ENCODE measurements at places on chromosomes 16 and 17.

GRCh38 chr17:7221278-7222092 is 1.7 kb downstream of the ACADVL start:
- no peak for DNase-seq

GRCh38 chr17:34201225-34201624 is 53.9 kb upstream of the CCL2 start:
- DNase-seq, result no peak

GRCh38 chr17:5522476-5522875 is 36.1 kb downstream of the MIS12 start:
- DNase-seq, result no peak

GRCh38 chr16:58022601-58023371 is 2.8 kb upstream of the MMP15 start:
- no peak for DNase-seq

GRCh38 chr17:82283208-82283749 is 9.8 kb upstream of the CSNK1D start:
- DNase-seq, result peak; percentile 39

DNA sequence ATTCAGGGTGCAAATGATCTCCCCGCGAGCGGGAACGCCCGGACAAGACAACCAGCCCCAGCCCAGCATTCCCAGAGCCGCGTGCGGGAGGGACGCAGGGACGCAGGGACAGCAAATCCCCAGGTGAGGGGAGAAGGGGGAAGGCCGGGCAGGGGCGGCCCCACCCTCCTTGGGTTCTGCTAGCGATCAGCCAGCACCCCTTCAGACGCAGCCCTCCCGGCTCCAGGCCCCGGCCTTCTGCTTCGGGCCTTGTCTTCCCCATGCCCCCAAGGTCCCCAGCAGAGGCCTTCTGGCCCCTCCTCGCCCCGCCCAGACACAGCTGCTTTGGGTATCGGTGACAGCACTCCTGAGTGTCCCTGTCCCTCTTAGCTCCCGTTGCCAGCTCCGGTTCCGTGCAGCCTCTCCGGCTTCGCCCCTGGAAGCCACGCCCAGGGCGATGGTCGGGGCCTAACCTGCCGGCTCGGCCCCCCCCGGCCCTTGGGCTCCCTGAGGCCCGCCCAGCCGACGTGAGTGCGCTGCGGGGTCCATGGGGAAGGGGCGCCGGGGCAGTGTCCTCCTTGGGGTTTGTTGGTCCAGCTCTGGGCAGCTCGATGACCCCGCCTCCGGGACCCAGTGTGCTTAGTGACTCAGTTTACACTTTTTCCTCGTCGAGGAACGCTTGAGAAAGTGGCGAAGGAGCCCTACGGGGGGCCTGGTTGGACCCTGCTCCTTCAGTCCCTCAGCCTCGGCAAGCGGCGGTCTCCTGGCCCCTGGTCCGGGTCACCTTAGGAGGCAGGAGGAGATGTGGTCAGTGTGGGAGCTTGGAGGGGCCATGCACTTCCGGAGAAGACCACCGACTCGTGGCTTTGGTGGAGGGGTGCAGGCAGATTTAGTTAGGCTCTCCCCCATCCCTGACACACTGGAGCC is 50.5 kb upstream of the AMZ2 start:
- DNase-seq, result peak; percentile 36

DNA sequence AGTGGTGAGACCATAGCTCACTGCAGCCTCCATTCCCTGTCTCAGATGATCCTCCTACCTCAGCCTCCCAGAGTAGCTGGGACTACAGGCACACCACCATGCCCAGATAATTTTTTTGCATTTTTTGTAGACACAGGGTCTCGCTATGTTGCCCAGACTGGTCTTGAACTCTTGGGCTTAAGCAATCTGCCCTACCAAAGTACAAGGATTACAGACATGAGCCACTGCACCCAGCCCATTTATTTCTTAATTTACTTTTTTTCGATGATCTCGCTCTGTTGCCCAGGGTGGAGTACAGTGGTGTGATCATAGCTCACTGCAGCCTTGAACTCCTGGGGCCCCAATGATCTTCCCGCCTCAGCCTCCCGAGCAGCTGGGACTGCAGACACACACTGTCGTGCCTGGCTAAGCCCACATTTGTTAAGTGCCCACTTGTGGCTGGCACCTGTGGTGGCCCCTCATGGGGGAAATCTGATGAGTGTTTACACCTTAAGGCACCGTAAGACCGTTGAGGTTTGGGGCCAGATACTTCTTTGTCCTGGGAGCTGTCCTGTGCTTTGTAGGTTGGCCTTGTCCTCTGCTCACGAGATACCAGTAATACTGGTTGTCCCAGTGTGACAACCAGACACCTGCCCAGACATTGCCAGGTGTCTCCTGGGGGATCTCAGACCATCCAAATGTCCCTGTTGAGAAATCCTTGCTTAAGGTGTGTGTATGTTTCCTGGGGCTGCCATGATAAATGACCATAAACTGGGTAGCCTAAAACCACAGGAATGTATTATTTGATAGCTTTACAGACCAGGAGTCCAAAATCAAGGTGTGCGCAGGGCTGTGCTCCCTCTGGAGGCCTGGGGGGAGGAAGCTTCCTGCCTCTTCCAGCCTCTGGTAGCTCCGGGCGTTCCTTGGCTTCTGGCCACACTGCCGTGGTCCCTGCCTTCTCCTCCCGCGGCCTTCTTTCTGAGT is 141.4 kb upstream of the GSE1 start:
- DNase-seq, result no peak

DNA sequence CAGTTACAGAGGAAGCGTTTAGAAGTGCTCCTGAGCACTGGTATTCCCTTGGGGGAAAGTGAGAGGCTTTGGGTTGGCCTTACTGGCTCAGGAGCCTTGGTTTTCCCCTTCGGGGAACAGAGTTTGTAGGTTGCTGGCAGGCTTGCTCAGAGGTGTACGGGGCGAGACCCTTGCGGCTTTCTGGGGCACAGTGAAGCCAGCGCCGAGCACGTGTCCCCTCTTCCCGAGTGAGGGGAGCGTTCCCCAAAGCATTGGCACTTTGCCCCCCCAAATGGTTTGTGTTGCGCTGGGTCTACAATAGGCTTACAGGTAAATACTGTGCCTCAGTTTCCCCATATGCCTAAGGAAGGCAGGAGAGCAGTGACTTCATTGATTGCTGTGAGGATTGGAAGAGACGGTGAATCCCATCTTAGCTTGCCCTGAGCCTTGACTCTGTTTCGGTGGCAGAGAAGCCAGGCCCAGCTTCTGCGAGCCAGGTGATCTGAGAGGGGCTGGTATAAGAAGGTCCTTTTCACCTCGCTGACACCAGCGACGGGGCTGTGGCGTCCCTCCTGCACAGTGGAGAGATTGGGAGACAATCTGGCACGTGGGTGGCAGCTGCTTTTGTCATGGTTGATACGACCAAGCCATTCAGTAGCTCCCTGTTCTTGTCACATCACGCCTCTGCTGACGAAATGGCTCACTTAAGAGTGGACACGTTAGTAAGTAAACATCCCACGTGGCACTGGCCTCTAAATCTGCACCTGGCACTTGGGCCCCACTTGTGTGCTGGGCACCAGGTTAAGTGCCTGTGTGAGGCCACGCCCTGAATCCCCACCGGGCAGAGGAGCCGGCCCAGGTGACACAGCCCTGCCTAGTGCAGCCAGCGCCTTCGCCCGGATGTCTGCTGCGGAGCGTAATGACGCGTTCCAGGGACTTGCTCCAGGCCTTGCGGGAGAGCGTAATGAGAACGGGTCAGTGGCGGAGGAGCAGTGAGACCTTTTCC is 55.0 kb downstream of the MEAK7 start:
- no peak for DNase-seq

- DNase-seq, result no peak
These were observed 17.9 kb upstream of the NSMCE1 start for GRCh38 chr16:27286451-27286850.

DNA sequence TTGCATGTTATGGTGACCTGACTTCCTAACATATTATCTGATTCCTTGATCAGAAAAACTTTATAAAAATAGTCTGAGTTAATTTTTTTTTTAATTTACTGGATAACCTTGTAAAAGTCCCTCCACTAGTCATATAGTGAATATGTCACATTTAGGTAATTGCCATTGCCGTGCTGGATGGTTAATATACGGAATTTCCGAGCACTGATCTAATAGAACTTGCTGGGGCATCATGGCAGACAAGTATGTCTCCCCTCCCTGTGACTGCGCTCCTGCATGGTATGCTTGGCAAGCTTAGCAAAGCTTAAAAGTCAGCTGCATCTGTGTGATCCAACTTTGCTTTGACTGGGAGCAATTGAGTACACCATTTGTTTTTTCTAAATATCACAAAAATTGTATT is 239.4 kb upstream of the TBX2 start:
- DNase-seq, result no peak

- no peak for DNase-seq
These were observed 1.8 kb downstream of the RUNDC3A start for GRCh38 chr17:44310188-44310587.

DNA sequence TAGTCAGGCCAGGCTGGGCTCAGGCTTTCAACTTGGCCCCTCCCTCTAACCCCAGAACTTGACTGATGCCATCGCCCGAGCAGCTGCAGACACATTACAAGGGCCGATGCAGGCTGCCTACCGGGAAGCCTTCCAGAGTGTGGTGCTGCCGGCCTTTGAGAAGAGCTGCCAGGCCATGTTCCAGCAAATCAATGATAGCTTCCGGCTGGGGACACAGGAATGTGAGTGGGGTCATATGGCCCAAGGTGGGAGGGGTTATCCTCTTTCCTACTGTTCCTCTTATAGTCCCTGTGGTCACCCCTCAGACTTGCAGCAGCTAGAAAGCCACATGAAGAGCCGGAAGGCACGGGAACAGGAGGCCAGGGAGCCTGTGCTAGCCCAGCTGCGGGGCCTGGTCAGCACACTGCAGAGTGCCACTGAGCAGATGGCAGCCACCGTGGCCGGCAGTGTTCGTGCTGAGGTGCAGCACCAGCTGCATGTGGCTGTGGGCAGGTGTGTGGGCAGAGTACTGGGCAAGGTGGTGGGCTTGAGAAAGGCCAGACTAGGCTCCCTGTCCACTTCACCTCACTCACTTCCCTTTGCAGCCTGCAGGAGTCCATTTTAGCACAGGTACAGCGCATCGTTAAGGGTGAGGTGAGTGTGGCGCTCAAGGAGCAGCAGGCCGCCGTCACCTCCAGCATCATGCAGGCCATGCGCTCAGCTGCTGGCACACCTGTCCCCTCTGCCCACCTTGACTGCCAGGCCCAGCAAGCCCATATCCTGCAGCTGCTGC is 2.1 kb upstream of the NRN1L start:
- no peak for DNase-seq

DNA sequence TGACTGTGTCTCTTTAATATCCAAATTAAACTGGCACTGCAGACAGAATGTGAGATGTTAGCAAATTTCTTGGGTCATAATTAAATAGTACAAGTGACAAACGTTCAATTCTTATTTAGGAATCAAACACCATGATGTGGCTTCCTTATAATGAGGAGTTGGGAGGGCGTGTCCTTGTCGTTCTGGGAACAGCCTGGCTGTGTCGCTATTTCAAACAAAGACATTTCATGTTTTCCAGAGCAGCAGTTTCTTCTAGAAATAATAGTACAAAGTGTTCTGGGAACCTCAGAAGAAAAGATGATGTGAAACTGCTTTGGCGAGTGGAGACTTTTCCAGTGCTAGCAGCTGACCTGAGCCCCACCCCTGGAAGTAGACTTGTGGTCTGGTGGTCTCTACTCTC is 301.7 kb upstream of the N4BP1 start:
- DNase-seq, result no peak

GRCh38 chr16:17282247-17282646 is 188.5 kb downstream of the XYLT1 start:
- DNase-seq, result no peak

DNA sequence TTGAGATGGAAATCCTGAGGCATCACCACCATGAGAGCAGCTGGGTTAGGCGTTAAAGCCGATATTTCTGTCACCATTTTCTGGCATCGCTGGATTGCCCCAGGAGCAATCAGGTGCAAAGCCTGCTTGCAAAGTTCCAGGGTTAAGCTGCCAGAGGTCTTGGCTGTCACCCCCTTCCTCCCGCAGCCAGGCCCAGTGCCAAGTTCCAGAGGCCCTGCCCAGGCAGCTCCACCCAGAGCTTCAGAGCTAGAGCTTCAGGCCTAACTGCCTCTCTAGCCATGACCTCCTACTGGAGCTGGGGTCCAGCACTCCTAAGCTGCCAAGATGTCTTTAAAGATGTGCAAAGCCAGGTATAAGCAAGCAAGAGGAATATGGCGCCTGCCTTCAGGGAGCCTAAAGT is 8.8 kb upstream of the TMEM238L start:
- DNase-seq, result no peak

- peak; percentile 70 for DNase-seq
These were observed 20.1 kb downstream of the CD7 start for GRCh38 chr17:82297280-82297713.

- no peak for DNase-seq
These were observed 23.1 kb downstream of the STAT5A start for GRCh38 chr17:42311240-42312034.

DNA sequence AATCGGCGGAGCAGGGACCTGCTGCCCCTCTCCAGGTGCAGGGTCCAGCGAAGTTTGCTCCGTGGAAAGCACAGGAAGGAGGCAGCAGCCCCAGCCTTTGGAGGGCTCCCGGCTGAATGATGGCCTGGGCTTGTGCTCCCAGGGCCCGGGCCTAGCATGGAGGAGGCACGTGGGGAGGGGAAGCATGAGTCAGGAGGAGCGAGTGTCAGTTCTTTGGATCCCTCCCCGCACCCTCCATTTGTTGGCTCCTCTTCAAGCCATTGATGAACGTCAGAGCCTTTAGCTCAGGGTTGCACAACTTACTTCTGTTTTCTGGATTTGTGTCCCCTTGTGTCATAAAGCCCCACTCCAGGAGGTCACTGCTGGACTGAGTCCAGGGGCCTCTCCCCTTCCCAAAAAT is 25.8 kb downstream of the TTYH2 start:
- no peak for DNase-seq

DNA sequence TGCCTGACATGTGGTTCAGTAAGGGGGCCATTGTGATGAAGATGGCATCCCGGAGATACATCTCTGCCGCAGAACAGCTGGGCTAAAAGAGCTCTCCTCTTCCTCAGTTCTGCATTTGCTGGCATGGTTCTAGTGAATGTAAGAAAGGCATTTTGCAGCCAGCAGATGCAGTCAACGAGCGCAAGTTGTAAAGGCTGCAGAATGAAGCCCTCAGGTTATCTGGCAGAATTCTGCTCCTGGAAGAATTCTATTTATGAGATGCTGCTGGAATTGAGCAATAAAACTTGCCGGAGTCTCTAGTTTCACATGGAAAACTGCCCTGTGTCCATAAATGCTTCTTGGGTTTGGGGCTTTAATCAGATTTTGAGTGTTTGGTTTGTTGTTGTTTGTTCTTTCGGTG is 176.8 kb upstream of the HSBP1 start:
- DNase-seq, result no peak

GRCh38 chr16:12819126-12820117 is 15.7 kb upstream of the CPPED1 start:
- DNase-seq, result peak; percentile 76

DNA sequence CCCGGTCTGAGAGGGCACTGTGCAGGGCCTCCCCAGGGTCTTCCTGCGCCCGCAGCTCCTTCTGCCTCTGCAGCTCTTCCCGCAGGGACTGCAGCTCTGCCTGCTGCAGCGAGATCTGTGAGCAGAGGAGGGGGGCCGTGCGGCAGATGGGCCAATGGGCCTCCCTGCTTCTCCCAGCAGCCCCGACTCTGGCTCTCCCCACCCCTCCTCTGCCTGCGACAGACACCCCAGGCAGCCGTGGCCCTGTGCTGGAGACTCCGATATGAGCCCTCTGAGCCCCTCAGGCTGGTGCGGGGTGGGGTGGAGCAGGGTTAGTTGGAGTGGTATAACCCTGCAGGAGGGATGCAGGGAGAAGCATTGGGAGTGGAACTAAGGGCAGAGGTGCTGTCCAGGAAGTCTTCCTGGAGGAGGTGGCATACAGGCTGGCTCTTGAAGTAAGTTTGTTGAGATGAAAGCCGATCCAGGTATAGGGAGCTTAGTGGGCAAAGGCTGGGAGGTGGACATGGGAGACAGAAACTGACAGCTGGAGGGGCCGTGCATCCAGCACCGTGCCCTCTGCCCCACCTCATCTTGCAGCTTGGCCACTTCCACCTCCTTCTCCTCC is 5.0 kb downstream of the THOC6 start:
- no peak for DNase-seq
